CD4-positive, alpha-beta memory T cell (primary cell): ENCODE measurements at places on chromosomes 11 and 22. TPM values are rescaled to one million over a fixed set of nuclear protein-coding genes. Genes with fewer than 3 reads are reported as not detected.

DNA sequence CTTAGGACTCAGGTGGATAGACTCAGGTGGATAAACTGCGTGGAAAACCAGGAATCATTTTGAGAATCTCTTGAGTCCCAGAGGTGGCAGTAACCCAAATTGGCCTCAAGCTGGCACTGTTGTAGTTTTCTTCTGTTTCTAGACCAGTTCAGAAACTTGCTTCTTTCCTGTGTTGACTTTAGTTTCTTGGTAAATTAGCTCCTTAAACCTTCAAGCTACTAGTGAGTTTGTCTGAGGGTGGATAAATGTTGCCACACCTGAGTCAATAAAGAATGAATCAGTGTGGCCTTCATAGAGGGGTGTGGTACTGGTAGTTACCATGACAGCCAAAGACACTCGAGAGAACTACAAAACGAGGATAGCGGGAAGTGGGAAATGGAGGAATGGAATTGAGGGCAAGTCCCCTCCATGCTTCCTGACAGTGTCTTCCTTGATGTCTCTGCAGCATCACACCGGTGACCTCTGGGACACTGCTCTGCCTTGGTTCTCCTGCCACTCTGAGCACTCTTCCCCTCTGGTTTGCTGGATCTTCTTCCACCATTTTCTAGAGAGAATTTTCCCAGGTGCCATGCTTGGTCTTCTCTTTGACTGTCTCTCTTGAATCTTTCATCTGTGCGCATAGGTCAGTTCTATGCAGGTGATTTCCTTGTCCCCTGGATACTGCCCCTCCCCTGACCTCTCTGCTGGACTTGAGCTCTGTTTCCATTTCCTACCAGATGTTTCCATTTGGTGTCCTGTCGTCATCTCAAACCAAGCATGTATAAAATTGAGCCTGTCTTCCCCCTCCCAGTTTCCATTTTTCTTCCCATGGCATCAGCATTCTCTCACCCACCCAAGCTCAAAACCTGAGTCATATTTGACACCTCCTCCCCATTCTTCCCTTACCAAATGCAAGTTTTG lies 7.2 kb downstream of the POLD4 start:
- peak; percentile 37 for DNase-seq

Gene CDC45
- 0.53 TPM for total RNA-seq

- DNase-seq = no peak
Observed at GRCh38 chr11:134367781-134368180, 36.0 kb downstream of the GLB1L2 start.

GRCh38 chr11:120280600-120281051 lies 40.7 kb downstream of the POU2F3 start:
- DNase-seq = no peak

Gene GGTLC2
- not detected for total RNA-seq

DNA sequence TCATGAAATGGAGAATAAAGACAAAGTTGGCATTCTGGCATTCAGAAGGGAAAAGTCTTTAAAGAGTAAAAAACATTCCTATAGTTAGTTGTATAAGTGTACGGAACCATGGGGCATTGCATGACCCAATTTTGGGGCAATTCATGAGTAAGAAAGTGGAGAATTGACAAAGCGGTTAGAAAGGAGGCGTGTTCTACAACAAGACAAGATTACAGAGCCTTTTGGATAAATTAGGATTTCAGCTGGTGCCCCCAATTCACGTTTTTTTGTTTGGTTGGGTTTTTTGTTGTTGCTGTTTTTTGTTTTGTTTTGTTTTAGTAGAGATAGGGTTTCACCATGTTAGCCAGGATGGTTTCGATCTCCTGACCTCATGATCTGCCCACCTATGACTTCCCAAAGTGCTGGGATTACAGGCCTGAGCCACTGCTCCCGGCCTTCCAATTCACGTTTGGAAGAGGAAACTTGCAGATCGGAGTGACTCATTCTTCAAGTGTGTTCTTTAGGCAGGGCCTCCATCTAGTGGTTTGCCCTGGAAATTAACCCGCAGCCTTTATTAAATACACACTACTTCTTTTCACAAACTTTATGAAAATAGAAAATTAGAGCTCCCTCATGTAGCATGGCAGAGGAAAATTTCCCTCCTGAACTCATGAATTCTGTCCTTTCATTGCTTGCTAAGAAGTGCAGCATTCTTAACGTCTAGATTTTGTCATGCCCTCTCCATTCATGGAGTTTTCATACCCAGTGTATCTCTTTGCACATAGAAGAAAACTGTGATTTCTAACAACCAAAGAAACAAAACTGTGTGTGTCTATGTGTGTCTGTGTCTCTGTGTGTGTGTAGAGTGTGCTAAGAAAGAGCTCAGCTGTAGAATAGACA lies 118.1 kb downstream of the BBOX1 start:
- DNase-seq = no peak

DNA sequence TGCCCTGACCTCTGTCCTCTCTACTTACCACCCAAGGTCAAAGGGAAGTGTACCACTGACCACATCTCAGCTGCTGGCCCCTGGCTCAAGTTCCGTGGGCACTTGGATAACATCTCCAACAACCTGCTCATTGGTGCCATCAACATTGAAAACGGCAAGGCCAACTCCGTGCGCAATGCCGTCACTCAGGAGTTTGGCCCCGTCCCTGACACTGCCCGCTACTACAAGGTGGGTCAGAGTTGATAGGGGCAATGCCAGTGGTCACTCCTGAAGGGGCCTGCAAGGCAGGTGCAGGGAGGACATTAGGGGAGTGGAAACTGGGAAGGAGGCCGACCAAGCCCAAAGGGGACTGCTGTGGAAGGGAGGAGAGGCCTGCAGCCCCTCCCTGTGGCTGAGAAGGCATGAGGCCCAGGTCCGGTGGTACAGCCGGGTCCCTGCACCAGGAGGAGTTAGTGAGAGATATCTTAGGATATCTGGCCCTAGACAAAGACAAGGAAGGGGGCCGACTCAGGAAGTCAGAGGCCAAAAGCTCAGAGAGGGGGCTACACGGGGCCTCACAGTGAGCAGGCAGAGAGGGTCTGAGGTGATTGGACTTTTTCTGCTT lies 17.9 kb downstream of the POLR3H start:
- no peak for DNase-seq

GRCh38 chr11:1889941-1890855 lies 1.5 kb downstream of the PRR33 start:
- no peak for DNase-seq

Gene RAG2
- not detected for total RNA-seq

Gene EMID1
- total RNA-seq = not detected

- no peak for DNase-seq
Observed at GRCh38 chr11:115931548-115932083, 427.4 kb upstream of the CADM1 start.

DNA sequence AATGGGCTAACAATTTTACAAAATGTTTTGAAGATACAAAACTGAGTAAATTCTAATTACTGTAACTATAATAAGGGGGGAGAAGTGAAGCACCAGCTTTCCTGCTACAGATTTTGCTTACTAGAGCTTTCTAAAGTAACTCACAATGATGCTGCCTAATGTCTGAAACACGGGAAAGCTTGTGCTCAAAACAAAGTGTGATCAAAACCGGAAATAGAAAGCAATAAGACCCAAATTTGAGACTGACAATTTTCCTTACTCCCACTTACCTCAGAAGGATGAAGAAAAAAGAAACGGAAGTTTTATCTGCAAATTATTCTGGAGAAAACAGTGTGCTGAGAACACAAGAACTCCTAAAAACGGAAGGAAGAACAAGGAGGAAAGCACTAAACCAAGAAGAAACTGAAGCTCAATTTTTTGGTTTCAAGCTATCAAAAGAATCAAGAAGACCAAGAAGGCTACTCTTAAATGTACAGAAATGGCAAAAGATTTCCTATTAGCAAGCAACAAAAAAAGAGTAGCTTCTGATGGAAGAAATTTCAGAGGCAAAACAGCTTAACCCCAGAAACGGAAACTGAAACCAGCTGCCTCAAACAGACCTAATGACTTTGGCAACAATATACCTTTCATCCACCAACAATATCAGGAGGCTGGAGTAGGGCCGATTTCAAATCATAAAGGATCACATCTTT lies 33.4 kb downstream of the AMBRA1 start:
- DNase-seq = peak; percentile 30

- DNase-seq = no peak
Observed at GRCh38 chr11:19245351-19245750, 4.6 kb upstream of the E2F8 start.

GRCh38 chr11:131838016-131838415 lies 467.6 kb downstream of the NTM start:
- no peak for DNase-seq

DNA sequence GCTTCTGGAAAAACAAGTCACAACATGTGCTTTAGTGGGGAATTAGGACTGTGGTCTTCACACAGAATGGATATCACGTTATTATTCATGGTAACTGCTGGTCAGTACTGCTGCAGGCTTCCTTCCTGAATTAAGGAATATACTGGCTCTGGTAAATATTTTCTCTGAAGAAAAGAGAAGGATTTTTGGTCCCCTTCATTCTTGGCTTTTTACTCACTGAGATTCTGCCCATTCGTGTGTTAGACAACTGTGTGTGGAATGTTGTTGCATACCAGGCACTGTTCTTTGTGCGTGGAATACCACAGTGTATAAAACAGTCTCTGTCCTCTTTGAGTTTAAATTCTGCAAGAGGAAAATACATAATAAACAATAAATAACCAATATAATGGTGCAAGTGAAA lies 80.3 kb downstream of the ALX4 start:
- DNase-seq = no peak

GRCh38 chr11:105244160-105244825 lies 104.7 kb upstream of the CARD18 start:
- DNase-seq = no peak

DNA sequence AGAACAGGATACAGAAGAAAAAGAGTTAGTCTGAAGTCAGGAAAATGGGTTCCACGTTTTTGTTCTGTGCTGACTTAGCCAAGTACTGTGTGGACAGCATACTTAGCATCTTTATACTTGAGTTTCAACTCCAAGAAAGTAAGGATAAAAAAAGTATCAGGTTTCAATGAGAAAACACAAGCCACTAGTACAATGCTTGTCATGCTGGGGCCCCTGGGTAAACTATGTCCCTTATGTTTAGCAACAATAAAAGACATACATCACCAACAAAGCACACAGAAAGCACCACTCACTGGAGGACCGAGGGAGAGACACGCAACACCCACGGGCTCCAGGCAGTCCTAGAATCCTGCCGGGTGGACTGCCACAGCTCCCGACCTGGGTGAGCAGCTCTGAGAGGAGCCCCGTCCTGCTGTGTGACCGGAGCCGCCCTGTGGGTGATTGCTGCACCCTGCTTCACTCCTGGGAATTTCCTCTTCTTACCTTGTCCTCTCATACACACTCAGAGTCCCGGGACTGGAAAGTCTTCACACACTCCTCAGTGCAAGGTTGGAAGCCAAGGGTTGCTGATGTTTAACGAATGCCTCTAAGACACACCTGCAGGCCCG lies 890.5 kb downstream of the BRD1 start:
- DNase-seq = no peak

GRCh38 chr11:118436639-118437207 lies 431 bp downstream of the KMT2A start:
- DNase-seq = no peak

GRCh38 chr11:132977746-132978145 lies 554.6 kb downstream of the OPCML start:
- no peak for DNase-seq

Gene CBLIF
- not detected for total RNA-seq

Gene NXPE1
- total RNA-seq = not detected

DNA sequence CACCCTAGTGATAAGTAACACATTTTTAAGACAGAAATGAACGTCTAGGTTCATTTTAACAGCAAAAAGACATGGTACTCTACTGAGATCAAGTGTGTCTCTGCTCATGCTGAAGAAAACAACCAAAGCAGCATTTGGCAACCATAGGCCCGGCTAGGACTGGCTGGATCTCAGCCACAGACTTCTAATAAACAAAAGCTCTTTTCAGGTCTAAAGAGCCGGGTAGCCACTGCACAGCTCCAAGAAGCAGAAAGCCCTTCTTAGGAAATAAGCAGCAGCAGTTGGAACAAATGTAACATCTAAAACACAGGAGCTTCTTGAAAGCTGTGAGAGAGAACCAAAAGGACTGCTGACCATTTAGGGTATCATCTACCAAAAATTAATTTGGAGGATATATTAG lies 37.6 kb downstream of the PITPNB start:
- DNase-seq = no peak

DNA sequence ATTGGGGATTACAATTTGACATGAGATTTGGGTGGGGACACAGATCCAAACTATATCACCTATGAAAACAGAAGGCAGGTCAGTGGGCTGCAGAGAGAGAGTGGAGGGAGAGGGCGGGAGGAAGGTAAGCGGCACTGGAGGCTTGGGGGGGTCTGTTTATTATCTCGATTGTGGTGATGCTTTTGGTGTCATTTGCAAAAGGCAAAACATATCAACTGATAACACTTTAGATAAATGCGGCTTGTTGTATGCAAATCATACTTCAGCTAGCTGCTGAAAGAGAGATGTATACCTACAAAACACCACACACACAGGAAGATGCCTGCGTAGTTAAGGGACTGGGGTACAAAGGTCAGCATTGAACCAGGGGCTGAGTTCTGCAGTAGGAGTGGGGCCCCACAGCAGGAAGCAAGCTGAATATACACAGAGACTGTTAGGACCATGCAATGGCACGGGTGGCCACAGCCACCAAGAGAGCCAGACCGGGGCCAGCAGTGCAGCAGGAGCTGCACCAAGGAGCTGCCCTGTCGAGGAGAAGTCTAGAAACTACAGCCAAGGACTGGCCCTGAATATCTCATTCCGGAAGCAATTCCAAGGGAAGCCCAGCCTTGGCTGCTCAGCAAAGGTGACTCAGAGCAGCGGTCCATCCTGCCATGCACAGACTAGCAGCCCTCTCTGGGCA lies 23.8 kb upstream of the TOLLIP start:
- DNase-seq = no peak

DNA sequence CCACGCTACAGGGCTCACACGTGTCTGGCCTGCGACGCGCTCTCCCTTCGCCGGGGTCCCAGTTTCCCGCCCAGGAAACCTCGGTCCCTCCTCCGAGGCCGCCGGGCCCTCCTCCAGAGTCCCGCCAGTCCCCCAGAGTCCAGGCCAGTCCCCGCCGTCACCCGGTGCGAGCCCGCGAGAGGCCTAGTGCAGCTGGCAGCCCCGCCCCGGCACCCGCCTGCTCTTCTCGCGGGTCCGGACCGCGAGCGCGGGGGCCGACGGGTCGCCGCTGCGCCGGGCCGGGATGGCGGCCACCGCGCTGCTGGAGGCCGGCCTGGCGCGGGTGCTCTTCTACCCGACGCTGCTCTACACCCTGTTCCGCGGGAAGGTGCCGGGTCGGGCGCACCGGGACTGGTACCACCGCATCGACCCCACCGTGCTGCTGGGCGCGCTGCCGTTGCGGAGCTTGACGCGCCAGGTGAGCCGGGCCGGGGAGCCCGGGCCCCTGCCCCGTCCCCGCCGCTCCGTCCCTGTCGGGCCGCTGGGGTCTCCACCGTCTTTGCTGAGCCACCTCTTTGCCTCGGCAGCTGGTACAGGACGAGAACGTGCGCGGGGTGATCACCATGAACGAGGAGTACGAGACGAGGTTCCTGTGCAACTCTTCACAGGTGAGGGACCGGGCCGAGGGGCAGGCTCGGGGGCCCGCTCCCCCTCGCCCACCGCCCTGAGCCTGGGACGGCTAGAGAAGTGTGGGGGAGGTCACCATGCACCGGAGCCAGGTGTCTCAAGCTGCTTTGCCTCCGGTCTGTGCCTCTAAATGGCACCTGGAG lies at the start of gene PTPMT1:
Gene PTPMT1, plus strand, starts transcription at position 260 of the 809 bp plus-strand sequence. Its CDS starts 24 bp downstream, at position 284.
- peak; percentile 63 for DNase-seq
